Activated CD4-positive, CD25-positive, alpha-beta regulatory T cell (primary cell): ENCODE measurements at places on chromosomes 4 and X.

- no peak for DNase-seq
Observed at GRCh38 chr4:172040766-172041165, 227.6 kb downstream of the GALNTL6 start.

GRCh38 chr4:72352711-72353110, 216.3 kb downstream of the ADAMTS3 start:
- DNase-seq: no peak

DNA sequence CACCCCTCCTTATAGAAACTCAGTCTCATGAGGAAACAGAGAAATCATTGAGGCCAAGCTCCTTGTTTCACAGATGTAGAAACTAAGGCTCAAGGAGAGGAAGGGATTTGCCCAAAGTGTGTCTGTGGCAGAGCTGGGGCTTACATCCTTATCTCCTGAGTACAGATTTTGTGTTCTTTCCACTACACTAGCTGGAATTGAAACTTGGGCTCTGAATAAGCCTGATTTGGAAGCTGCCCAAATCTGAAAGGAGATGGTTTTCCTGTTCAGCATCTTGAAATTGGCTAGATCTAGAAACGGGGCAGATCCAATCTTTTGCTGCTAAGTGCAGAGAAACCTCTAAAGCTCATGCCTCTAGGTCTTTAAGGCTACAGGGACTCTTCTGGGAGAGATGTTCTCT, 24.3 kb downstream of the AWAT2 start:
- no peak for DNase-seq

DNA sequence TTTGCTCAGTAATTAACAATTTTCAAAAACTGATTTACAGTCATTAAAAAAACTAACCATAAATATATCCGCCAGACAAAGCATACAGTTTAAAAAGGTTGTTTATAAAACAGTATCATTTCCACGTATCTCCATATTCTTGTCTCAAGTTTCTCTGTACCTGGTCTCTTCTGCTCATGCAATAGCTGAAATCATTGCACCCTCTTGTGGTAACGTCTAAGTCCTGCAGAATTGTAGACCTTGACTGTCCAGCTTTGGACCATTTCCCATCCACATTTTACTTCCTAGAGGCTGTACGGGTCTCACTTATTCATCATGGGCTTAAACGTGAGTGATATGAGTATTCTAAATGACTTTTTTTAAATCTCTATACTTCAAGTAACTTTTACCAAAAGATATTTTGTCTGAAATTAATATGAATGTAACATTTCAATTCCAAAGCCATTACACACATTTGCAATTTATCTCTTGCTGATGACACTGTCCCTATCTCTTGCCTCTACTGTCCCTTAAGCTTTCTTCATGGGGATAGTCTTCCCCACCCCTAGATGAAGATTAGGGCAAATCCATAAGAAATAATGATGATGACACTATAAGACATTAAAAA, 118.5 kb downstream of the BTC start:
- DNase-seq: no peak

GRCh38 chr4:129113919-129114318, 18.0 kb downstream of the C4orf33 start:
- no peak for DNase-seq

- no peak for DNase-seq
Observed at GRCh38 chrX:74449322-74449936, 28.1 kb downstream of the SLC16A2 start.

DNA sequence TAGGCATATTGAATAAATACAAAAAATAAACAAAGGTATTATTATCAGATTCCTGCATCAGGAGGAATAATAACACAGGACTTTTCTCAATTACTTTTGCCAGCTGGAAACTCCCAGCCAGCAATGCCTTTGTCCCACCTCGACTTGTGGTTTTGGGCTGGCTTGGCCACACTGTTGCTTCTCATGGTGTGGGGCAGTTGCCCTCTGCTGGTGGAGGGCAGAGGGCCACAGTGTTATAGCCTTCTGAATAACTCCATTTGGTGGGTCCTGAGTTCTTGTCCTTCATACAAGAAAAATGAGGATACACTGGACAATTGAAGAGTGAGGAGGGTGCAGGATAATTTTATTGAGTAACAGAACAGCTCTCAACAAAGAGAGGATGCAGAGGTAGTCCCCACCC, 1206.0 kb upstream of the ADGRL3 start:
- no peak for DNase-seq

GRCh38 chr4:10047967-10048366, 26.7 kb upstream of the SLC2A9 start:
- no peak for DNase-seq

DNA sequence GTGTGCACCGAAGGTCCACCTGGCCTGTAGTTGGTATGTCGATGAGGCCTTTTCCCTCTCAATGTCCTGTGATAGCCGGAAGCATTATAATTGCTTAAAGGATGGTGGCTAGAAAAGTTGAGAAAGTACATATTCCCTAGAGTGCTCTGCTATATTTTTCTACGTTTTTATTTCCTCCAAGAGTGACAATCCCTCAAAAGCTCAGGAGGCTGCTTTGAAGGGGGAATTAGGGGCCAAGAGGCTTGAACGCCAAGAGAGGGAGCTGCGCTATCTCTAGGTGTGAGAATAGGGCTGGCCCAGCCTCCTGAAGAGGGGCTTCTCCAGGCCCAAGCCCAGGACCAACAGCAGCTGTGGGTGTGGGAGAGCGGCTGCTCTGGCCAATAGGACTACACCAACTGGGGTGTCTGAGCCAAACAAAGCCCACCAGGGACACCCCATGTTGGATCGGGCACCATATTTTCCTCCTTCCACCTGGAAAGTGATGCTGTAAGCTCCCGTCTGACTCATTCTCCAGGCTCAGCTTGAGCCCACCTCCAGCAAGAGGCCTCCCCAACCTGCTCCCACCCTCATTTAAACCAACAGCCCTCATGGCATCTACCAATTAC, 124.0 kb downstream of the IRF2 start:
- DNase-seq: no peak
